ENCODE measurements at places on chromosomes 7 and 10.

- DNase-seq = peak; percentile 43
Measured at GRCh38 chr7:93442478-93443224, 131.9 kb downstream of the CALCR start.

GRCh38 chr10:69862882-69863530 is 61.3 kb downstream of the COL13A1 start:
- DNase-seq = no peak

DNA sequence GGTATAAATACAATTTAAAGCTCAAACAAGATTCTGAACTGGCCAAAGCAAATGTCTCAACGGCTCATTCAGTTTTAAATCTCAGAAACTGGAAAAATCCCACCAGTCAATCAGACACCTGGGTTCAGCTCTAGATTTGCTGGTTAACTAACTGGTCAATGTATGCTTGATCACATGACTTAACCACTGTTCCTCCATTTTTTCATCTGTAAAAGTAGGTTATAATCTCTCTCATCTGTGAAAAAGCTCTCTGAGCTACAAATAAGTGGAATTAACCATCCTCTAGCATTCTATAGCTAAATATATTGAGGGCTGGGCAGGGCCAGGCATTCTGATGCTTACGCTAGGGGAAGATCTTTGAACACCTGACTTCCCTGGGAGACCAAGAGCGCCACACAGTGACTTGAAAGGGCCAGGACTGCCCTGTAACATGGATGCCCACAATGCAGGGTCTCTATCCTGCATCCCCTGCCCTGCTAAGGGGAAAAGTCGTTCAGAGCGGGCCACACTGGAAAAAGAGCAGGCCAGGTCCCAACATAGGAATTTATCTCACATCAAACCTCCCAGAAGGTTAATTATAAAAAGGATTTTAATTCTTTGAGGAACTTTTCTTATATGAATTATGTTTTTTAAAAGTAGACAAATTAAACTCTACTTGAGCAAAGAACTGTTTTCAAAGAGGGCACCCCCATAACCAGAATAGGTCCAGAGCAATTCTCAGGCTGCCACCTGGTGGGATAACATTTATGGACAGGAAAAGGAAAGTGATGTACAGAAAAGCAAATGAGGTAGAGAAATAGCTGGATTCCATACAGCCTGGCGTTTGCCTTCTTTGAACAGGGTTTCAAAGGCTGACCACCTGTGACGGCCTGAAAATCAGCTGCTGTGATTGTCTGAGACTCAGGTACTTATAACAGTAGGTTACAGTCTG is 1.8 kb downstream of the RP9 start:
- peak; percentile 26 for DNase-seq

DNA sequence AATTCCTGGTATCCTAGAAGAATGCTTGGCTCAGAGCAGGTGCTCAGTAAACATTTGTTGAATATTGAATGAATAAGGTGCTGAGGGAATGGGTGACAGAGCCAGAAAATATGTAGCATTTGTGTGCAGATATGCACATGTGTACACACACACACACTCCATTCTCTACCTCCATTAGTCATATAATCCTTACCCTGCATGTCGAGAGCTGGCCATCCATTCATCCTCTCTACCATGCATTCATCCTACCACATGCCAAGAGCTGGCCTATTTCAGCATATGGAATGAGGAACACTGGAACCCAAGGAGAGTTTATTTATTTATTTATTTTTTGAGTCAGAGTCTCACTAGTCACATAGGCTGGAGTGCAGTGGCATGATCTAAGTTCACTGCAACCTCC is 284.8 kb downstream of the PLXNA4 start:
- DNase-seq = no peak

GRCh38 chr7:2736411-2736914 is 48.5 kb downstream of the AMZ1 start:
- DNase-seq = peak; percentile 15

GRCh38 chr7:145692237-145692950 is 424.2 kb upstream of the CNTNAP2 start:
- DNase-seq = no peak

DNA sequence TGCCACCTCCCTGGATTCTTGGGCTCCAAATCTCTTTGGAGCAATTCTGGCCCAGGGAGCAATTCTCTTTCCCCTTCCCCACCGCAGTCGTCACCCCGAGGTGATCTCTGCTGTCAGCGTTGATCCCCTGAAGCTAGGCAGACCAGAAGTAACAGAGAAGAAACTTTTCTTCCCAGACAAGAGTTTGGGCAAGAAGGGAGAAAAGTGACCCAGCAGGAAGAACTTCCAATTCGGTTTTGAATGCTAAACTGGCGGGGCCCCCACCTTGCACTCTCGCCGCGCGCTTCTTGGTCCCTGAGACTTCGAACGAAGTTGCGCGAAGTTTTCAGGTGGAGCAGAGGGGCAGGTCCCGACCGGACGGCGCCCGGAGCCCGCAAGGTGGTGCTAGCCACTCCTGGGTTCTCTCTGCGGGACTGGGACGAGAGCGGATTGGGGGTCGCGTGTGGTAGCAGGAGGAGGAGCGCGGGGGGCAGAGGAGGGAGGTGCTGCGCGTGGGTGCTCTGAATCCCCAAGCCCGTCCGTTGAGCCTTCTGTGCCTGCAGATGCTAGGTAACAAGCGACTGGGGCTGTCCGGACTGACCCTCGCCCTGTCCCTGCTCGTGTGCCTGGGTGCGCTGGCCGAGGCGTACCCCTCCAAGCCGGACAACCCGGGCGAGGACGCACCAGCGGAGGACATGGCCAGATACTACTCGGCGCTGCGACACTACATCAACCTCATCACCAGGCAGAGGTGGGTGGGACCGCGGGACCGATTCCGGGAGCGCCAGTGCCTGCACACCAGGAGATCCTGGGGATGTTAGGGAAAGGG is 913 bp downstream of the NPY start:
- DNase-seq = peak; percentile 24

Measured in activated T-cell treated with anti-CD3 and anti-CD28 coated beads, Interleukin-2, amount 50 U/mL, for 48 hours (primary cell).